ENCODE measurements at places on chromosomes 7 and 10.

- DNase-seq = no peak
Measured at GRCh38 chr10:124006526-124006925, 86.9 kb downstream of the CHST15 start.

GRCh38 chr10:45464958-45465567 lies 91.0 kb downstream of the ALOX5 start:
- DNase-seq = peak; percentile 57

- DNase-seq = no peak
Measured at GRCh38 chr10:132199268-132199853, 12.6 kb downstream of the DPYSL4 start.

DNA sequence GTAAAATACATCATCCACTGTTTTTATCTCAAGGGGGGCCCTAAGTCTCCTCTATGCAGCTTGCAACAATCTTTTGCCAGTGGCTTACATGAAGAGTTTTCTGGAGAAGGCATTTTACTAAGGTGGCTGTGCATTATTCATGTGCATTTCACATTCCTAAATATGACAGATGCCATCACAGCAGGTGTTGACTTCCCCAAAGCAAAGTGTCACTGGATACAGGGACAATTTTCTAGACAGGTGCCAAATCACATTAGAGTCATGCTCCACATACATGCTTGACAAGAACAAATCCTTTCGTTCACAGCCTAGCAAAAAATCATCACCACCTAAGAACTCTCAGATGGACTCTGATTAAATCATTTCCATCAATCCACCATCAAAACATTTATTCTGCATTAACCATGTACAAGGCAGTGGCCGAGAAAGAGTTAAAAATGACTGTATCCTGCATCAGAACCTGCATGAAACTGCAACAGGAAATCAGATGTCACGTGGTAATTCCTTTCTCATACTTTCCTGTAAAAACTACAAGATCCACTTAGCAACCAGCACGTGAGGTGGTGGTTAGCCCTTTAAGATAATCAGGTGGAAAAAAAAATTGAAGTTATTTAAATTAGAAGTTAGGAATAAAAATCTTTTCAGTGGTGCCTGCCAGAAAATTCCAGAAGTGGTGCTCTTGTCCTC lies 88.2 kb upstream of the AFAP1L2 start:
- no peak for DNase-seq

- no peak for DNase-seq
Measured at GRCh38 chr10:103683851-103684250, 171.5 kb downstream of the SH3PXD2A start.

- peak; percentile 16 for DNase-seq
Measured at GRCh38 chr7:105678811-105679495, 97.7 kb upstream of the EFCAB10 start.

- peak; percentile 88 for DNase-seq
Measured at GRCh38 chr7:147400221-147400689, 1190.3 kb upstream of the C7orf33 start.

GRCh38 chr10:35216303-35216905 lies 89.8 kb downstream of the CREM start:
- DNase-seq = no peak

DNA sequence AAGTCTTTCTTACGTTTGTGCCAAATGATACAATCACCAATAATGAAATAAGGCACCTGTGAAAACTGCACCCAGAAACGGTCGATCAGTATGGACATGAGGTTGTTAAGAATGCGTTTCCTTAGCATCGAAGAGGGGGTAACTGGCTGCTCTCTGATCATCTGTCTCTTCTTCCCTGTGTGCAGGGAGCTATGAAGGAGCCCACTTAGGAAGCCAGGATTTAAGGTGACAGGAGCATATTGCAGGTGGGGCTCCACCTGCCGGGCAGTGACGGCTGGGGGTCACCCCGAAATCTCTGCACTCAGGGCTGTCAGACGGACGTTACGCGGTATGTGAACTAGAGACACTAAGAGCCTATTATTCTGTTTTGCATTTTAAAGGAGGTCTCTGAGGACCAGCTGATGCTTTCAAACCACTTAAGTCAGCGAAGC lies 64.5 kb downstream of the CARD11 start:
- DNase-seq = no peak

DNA sequence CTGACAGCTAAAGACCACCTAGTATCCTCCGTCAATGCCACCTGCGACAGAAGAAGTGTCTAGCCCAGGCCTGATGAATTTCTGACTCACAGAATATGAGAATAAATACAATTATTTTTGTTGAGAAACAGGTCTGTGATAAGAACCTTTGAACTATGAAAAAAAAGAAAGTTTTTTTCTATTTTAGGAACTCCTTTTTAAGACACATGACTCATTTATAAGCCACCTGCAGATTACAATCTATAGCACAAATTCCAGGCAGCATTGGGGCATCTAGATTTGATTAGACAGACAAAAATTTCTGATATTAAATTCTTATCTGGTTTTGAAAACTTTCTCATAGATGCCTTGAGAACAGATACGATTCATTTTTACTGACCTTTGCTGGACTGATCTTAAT lies 256.7 kb upstream of the LYZL1 start:
- DNase-seq = no peak

- no peak for DNase-seq
Measured at GRCh38 chr7:91051966-91052365, 212.3 kb upstream of the FZD1 start.

DNA sequence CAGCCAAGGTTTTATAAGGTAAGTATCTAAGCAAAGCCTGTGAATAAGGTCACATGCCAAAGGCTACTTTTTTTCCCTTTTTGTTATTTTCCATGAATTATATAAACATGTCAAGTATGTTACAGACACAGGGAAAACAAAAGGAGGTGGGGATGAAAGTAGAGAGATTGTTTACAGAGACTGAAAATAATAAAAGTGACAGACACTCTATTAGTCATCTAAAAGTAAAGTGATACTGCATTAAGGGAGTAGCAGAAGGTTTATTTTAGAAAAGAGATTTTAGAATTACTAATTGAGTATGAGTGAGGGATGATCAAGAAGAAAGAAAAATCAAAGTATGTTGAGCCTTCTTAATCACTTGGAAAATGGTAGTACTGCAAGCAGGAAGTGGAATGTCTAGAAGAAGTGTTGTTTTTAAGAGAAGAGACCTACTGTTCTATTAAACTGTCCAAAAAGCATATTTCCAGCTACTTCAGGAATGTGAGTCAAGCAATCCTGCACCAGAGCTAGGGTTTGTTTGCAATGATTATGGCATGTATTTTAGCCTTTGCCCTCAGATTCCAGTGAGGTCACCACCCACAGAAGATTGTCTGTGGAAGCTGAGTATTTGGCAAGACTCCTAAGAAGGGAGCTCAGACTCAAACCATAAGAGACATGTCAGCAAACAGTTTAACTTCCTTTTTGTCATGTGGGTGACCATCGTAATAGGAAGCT lies 177.9 kb upstream of the PLXDC2 start:
- DNase-seq = peak; percentile 86

- DNase-seq = no peak
Measured at GRCh38 chr7:87144173-87144657, 8.0 kb upstream of the DMTF1 start.

DNA sequence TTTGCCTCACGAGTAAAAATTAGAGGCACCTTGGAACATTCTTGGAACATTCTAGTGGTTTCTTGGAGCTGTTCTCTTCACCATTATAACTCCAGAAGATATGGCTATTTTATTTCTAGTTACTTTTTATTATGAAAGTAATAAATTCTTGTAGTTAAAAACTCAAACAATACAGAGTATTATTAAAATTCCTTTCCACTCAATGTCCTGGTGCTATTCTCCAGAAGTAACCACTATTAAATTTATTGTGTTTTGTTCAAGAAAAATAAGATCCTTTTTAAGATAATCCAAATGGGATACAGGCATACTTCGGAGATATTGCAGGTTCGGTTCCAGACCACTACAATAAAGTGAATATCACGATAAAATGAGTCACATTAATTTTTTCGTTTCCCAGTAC lies 68.6 kb downstream of the NOC3L start:
- DNase-seq = no peak

GRCh38 chr10:6755781-6756460 lies 175.8 kb upstream of the PRKCQ start:
- DNase-seq = no peak

GRCh38 chr10:110174201-110174600 lies 33.2 kb upstream of the MXI1 start:
- DNase-seq = no peak

GRCh38 chr7:132777414-132777813 lies 201.1 kb upstream of the PLXNA4 start:
- DNase-seq = no peak

GRCh38 chr10:124508070-124508667 lies 46.5 kb downstream of the LHPP start:
- no peak for DNase-seq

GRCh38 chr7:148261996-148262688 lies 328.4 kb upstream of the C7orf33 start:
- no peak for DNase-seq

DNA sequence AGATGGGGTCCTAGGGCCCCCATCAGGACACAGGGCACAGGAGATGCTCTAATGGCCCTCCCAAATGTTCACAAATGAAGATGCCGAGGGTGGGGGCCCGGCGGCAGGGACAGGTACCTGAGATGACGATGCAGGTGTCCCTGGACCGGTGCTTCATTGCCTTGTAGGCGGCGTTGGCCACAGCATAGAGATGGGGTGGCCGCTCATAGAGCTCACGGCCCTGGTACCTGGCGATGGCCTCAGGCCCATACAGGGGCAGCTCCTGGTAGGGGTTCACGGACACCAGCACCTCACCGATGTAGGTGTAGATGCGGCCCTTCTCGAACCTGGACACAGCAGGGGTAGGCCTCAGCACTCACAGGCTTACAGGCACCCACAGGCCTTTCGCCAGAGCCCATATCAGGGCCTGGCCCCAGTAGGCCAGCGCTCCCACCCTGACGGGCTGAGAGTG lies 2.0 kb downstream of the MYO1G start:
- DNase-seq = no peak

DNA sequence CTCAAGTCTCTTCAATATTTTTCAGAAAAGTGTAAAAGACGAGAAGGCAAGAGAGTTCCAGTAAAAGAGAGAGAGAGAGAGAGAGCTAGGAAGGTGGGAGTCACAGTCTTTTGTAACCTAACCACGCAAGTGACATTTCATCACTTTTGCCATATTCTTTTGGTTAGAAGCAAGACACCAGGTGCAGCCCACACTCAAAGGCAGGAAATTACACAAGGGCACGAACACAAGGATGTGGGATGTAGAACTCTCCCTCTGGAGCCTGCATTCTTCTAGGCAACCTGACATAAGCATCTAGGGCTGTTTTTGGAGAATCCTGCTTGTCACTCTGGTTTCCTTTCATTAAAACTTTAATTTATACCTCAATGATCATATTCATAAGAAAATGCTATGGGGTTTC lies 1213.1 kb downstream of the DNAJB9 start:
- no peak for DNase-seq

DNA sequence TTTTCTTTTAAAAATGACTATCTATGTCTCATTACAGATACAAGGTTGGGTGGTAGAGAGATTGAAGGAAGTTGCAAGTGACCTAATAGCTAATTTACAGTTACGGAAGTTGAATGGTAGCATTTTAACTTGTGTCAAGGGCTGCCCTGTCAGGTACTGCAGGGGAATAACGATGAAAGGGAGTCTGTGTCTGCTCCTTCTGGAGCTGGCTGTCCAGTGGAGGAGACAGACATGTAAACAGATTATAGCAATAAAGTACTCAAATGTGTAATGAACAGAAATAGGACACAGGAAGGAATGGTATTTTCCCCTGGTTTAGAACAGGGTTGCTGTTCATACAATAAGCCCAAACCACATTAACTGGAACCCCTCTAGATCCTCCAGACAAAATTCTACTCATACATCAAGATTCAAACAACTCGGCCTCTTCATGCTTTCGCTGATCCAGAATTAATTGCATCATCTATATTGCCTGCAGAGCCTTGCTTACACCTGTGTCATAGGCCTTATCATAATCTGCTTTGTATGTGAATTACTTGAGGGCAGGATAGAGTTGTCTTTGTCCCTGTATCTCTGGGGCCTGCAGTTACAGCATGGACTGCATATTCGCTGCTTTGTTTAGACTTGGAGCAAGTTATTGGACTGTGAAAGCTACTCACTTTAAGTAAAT lies 42.8 kb downstream of the AUTS2 start:
- DNase-seq = no peak

- no peak for DNase-seq
Measured at GRCh38 chr7:153939177-153939576, 113.0 kb upstream of the DPP6 start.

- no peak for DNase-seq
Measured at GRCh38 chr7:2357571-2357970, 2.9 kb downstream of the EIF3B start.

DNA sequence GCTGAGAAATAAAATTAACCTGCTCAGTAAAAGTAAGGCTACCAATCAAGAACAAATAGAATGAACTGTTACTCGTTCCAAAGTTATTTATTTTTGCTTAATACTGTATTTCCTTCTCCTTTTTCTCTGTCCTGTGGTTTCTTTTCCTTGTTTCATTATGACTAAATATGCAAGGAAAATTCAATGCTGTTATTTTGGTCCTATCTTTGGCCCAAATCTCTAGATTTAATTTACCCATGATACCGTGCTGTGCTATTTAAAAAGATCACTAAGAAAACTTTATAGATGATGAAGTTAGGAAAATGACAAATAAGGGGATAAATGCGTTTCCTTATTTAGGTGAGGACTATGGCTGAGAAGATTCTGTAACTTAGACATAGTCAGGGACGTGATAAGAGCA lies 45.3 kb upstream of the FAM133B start:
- DNase-seq = no peak

GRCh38 chr10:72943498-72944234 lies 10.9 kb downstream of the PLA2G12B start:
- DNase-seq = no peak

GRCh38 chr10:52609071-52609470 lies 163.5 kb downstream of the MBL2 start:
- DNase-seq = no peak

DNA sequence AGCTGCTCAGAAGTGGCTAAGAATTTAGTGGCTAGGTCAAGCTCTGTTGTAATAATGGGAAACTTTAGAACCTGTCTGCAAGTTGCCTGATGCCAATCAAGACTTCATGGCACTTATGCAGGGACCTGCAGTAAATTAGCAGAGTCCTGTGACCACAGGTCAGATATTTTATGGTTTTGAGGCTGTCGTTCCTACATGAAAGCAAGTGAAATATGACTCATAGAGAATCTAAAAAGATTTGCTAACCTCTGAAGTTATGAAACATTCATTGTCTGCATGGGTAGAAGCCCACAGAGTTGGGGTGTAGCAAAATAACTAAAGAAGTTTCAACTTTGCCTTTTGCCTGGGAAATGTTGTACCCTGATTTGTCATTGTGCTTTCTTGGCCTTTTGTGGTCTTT lies 32.3 kb downstream of the SLC39A12 start:
- DNase-seq = peak; percentile 9

GRCh38 chr7:30224511-30225062 lies 59.8 kb upstream of the ZNRF2 start:
- peak; percentile 9 for DNase-seq

GRCh38 chr10:77592946-77593636 lies 44.5 kb downstream of the KCNMA1 start:
- peak; percentile 58 for DNase-seq

All from kidney glomerular epithelial cell (primary cell).